ENCODE measurements at places on chromosomes 3 and 15.

- DNase-seq: peak; percentile 50
Measured at GRCh38 chr3:50450209-50450921, 53.1 kb downstream of the CACNA2D2 start.

- DNase-seq: no peak
Measured at GRCh38 chr3:45712434-45713110, 23.4 kb downstream of the SACM1L start.

- DNase-seq: no peak
Measured at GRCh38 chr15:89085289-89085926, 2.8 kb upstream of the ABHD2 start.

GRCh38 chr3:36434687-36435426 lies 54.6 kb downstream of the STAC start:
- no peak for DNase-seq

DNA sequence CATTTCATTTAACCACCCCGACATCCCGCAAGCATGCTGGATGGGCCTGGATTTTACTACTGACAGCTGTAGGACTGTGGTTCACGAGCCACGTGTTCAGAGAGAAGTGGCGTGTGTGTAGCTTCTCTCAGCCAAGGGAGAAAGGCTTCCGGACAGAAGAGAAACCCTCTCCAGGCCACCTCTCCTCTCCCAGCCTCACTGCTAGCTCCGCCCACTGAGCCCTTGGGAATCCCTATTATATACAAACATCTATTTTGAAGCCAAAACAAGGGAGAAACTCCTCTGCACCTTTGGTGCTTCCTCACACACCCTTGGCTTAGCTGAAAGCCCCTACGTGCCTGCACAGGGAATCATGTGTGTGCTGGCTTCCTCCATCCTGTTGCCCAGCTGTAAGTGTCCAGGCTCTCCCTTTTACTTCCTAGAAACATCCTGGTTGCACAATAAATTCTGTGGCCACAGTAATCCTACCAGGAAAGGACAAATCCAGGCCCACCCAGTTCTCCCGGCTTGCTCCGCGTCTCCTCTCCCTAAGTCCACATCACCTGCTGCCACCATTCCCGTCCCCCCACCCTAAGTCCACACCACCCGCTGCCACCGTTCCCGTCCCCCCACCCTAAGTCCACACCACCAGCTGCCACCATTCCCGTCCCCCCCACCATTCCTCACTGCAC lies 30.5 kb downstream of the PCSK6 start:
- no peak for DNase-seq

GRCh38 chr15:35376707-35377106 lies 169.3 kb downstream of the DPH6 start:
- DNase-seq: no peak
